ENCODE measurements at places on chromosomes 6 and 20.

DNA sequence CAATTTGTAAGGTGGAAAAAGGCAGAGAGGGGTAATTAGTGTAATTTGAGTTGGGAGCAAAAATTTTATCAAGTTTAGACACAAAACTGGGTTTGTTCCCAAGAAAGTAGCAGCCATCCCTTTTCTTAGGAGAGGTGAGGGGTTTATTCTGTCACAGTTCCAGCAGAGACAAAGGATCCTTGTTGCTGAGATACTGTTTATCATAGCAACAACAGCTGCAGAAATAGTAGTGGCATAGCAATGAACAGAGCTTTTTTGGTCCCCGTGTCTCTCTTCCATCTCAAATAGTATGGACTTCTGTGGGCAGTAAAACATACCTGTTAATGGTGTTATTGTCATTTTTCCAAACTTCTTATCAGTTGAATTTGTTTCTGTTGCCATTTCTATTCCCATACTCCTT lies 23.9 kb downstream of the ZKSCAN8 start:
- no peak for DNase-seq

GRCh38 chr20:35823147-35823546 lies 51.3 kb downstream of the PHF20 start:
- DNase-seq, result no peak

DNA sequence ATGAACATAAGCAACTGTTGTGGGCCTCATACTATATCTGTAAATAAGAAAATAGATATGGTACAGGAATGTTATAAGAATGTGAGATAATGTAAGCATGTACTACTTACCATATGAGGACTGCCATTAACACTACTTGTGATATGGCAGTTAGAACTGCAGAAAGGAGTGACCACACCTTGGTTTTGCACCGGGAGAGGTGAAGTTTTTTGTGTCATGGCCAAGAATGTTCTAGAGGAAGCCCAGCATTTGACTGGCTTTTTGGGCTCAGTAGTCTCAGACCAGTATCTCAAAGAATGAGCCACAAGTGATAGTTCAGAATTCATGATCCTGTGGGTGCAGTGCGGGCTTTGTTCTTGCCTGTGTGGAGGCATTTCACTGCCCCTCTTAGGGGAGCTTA lies 123.5 kb downstream of the CLIC5 start:
- DNase-seq, result no peak

GRCh38 chr6:149230712-149231460 lies 86.6 kb upstream of the TAB2 start:
- peak; percentile 33 for DNase-seq

DNA sequence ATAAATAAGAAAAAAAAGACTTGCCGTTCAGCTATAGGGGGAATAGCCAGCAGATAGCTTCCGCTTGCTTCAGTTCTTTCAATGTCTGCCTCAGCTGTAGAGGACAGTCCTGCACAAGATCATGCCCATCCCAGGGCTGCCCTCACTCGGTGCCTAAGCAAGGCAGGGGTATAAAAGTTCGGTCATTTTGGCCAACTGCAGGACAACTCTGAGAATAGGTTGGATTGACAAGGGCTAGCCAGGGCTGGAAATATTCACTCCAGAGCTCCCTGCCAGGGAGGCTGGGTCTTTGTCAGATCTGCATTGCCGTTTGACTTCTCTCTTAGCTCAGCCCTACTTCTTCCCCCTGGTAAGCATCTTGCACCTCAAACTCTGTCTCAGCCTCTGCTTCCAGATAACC lies 8.4 kb downstream of the PROCR start:
- no peak for DNase-seq

GRCh38 chr6:73655341-73655917 lies 1.6 kb upstream of the SLC17A5 start:
- DNase-seq, result no peak

- no peak for DNase-seq
These were observed 134.7 kb upstream of the RSPO3 start for GRCh38 chr6:126983779-126984178.
